ENCODE measurements at places on chromosomes 13 and 19.

DNA sequence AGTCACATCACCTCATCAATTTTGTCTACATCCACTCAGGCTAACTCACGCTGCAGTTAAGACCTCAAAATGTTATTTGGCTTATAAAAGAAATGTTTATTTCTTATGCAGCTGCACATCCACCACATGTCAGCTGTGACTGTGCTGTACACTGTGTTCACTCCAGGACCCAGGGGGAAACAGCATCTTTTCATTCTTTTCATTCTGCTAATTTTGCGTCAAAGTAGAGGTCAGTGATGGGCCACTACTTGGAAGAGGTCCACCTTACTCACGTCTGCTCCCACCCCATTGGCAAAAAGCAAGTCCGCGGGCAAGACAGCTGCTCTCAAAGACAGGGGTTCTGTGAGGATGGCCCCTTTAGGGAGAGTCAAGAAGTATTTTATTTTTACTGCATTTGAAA is 4.5 kb upstream of the DCT start:
- no peak for DNase-seq

DNA sequence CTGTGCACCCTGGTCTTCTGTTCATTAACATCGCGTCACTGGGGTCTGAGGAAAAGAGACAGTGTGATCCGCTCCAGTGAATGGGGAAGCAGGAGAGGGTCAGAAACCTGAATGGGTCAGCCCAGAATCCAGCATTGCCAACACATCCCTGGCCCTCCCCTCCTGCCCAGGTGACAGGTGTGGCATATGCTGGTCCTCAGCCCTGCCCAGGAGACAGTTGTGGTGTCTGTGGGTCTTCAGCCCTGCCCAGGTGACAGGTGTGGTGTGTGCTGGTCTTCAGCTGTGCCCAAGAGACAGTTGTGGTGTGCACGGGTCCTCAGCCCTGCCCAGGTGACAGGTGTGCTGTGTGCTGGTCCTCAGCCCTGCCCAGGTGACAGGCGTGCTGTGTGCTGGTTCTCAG is 8.0 kb downstream of the TFDP1 start:
- no peak for DNase-seq

DNA sequence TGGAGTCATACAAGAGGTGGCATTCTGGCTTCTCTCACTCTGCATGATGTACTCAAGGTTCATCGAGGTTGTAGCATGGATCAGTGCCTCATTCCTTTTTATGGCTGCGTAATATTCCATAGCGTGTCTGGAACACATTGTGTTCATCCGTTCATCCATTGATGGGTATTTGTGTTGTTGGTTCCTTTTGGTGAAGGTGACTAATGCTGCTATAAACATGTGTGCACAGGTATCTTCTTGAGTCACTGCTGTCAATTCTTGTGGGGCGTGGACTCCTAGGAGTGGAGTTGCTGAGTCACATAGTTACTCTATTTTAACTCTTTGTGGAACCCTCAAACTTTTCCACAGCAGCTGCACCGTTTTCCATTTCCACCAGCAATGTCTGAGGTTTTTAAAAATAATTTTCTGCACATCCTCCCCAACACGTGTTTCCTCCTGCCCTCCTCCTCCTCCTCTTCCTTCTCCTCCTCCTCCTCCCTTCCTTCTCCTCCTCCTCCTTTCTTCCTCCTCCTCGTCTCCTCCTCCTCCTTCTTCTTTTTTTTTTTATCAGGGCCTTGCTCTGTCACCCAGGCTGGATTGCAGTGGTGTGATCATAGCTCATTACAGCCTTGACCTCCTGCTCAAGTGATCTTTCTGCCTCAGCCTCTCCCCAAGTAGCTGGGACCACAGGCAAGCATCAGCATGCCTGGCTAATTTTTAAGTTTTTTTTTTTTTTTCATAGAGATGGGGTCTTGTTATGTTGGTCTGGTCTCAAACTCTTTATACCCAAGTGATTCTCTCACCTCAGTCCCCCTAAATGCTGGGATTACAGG is 2.0 kb upstream of the TMEM221 start:
- peak; percentile 37 for DNase-seq

DNA sequence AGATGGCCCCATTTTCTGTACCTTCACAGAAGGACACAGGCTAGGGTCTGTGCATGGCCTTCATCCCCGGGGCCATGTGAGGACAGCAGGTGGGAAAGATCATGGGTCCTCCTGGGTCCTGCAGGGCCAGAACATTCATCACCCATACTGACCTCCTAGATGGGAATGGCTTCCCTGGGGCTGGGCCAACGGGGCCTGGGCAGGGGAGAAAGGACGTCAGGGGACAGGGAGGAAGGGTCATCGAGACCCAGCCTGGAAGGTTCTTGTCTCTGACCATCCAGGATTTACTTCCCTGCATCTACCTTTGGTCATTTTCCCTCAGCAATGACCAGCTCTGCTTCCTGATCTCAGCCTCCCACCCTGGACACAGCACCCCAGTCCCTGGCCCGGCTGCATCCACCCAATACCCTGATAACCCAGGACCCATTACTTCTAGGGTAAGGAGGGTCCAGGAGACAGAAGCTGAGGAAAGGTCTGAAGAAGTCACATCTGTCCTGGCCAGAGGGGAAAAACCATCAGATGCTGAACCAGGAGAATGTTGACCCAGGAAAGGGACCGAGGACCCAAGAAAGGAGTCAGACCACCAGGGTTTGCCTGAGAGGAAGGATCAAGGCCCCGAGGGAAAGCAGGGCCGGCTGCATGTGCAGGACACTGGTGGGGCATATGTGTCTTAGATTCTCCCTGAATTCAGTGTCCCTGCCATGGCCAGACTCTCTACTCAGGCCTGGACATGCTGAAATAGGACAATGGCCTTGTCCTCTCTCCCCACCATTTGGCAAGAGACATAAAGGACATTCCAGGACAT is 7.0 kb upstream of the CEACAM7 start:
- DNase-seq: no peak

DNA sequence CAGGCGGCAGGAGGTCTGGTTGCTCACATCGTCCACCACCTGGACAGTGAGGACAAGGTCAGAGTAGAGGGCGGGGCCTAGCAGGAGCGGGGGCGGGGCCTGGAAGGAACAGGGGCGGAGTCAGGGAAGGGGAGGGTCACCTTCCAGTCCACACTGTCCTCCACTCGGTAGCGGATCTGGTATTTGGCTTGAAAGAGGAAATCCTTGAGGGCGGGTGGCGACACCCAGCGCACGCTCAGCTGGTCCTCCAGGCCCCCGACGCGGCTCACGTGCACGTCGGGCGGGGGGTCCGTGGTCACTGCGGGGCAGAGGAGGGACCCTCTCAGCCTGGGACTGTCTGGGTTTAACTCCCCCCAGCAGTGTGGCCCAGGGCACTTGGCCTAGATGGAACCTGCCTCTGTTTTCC is 8.2 kb downstream of the REX1BD start:
- DNase-seq: peak; percentile 70

- DNase-seq: no peak
These were observed 82.2 kb downstream of the MIPEP start for GRCh38 chr13:23806874-23807526.

GRCh38 chr13:100544866-100545683 is 43.5 kb downstream of the GGACT start:
- DNase-seq: no peak

DNA sequence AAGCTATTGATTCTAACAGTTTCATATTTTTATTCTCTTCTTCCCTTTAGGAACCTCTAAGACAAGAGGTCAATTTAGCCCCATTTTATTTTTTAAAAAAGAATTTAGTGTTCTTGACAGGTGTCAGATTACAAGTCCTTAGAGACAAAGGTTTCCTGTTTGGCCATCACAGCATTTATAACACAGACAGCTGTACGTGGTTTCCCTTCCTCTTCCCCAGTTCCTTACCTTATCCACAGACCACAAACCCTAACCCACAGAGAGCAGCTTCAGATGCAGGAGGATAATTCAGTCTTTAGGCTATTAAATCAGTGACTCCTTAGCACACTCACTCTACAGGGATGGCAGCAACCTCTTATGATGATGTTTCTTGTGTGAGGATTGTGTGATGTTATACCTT is 1210.1 kb downstream of the DIAPH3 start:
- no peak for DNase-seq

DNA sequence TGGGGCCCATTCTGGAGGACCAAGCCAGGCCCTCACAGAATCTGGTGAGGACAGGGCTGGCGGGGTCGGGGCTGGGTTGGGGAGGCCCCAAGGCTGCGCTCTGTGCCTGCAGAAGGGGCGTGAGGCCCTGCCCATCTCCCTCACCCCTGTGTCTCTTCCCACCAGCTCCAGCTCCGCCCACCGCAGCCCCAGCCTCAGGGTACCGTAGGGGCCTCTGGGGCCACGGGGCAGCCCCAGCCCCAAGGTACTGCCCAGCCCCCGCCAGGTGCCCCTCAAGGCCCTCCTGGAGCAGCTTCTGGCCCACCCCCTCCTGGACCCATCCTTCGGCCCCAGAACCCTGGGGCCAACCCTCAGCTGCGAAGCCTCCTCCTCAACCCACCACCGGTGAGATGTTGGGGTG is 15.4 kb upstream of the PTOV1 start:
- DNase-seq: no peak

DNA sequence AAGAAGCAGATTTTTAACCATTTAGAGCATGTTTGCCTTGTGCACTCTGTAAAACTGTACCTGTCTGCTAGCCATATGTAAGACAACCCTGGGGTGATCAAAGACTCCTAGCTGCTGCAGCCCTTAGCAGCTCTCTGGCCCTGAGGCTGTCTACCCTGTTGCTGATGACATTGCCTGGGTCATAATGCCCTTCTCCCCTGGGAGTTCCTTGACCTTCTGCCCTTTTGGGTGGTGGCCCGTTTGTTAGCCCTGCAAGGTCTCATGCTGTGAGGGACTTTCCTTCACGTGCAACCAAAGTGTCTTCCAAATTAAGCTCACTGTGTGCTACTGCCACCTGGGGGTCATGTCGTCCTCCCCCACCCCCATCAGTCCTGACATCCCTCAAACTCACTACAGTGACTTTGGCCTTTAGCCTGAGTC is 7.4 kb downstream of the GPC6 start:
- DNase-seq: no peak

- peak; percentile 82 for DNase-seq
These were observed 103.7 kb upstream of the EDNRB start for GRCh38 chr13:78022164-78022877.

DNA sequence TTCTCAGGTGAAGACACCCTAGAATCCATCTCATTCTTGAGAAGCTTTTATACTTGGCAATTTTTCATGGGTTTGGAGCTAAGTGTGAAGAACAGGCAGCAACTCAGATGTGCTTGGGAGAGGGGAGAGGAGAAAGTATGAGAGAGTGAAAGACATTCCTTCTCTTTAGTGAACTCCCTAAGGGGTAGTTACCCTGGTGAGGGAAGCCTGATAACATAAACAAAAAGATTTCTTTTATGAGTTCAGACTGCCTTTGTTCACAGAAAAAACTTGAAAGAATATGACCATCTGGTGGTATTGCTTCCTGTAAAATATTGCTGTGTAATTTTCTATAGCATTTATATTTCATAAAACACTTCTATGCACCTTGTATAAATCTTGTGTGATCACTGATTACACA is at the start of gene STOML3:
Gene STOML3 (minus strand): TSS at position 139 of the 400 bp plus-strand sequence. CDS start 110 bp downstream, at position 29.
- DNase-seq: no peak

DNA sequence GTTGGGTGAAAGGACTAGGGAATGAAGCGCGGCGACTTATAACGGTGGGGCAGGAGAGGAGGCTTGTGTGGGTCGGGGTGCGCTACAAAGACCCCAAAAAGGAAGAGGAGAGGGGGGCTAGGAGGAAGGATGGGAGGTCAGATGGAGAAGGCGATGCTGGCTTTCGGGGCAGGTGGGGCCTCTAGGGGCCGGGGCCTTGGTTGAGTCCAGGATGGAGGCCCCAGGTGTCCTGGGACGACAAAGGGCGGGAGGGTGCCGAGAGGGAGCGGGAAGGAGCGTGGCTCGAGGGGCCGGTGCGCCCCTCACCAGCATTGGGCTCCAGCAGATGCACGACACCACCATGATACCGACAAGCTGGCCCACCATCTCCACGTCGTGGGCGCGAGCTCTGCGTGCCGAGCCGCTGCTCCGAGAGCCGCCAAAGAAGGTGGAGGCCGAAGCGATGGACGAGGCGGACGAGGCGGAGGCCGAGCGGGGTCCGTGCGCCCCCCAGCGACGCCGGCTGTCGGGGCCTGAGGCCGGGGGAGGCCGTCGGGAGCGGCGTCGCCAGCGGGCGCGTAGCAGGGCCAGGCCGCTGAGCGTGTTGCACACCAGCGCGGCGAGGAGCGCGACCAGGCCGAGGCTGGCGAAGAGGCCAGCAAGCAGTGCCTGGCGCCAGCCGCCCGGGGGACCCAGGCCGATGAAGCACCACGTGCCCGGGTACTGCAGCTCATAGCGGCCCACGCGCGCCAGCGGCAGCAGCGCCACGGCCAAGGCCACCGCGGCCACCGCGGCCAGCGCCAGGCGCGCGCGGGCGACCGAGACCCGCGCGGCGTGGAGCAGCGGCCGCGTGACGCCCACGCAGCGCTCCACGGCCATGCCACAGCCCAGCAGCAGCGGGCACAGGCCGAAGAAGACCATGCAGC is 1.8 kb downstream of the PTGER1 start:
- peak; percentile 31 for DNase-seq

DNA sequence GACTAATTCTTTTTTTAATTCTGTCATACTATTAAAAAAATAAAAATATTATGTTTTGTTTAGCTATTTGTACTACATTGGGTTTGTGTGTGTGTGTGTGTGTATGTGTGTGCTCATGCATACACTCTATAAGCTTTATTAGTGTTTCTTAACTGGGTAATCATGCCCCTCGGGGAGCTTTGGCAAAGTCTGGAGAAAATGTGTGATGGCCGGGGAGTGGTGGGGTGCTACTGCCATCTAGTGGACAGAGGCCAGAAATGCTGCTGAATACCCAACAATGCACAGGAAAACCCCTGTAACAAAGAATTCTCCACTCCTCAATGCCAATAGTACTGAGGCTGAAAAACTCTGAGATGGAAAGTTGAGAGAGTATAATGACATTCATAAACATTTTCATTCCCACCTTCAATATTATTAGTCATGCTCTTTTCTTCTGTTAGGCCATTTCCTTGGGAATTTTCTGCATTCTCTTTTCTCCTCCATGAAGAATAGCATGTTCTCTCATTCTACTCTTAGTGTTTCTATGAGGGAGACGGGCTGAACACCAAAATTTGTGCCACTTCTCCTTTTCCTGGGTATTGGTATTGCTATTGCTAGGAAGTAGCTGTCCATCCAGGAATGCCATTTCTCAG is 157.3 kb downstream of the DNAJC3 start:
- peak; percentile 75 for DNase-seq

GRCh38 chr13:46544208-46544607 is 8.8 kb upstream of the LRCH1 start:
- no peak for DNase-seq

DNA sequence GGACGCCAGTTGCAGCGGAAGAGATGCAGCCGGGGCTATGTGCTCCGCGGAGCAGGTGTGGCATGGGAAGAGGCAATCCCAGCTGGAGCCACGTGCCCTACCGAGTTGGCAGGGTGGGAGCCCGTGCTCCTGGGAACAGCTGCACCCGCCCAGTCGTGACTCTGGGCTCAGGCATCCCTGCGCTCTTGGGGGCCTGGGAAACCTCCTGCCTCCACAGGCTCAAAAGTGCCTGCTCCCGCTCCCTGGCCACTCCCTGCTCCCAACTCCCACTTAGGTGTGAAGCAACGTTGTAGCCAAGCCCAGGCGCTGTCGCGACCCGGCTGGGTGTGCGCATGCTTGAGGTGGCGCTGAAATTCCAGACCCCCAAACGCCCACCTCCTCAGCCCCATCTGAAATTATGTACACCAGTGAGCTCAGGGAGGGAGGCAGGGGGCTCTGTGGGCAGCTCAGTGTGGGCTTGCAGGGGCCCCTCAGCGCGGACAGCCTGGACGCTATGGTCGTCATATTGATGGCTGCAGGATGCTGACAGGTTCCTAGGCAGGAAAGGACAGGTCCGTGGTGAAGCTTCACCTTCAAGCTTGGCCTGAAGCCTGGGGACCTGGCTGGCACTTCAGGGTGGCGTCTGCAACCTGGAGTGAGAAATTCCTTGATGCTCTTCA is 429.9 kb downstream of the SLITRK1 start:
- DNase-seq: no peak

Measured in suppressor macrophage (primary cell).